Activated naive CD4-positive, alpha-beta T cell (primary cell): ENCODE measurements at places on chromosomes 2 and 18.

GRCh38 chr2:154557906-154558305 lies 140.6 kb upstream of the KCNJ3 start:
- DNase-seq, result no peak

GRCh38 chr18:51133580-51134160 lies 63.8 kb downstream of the MEX3C start:
- DNase-seq, result no peak

GRCh38 chr2:138081225-138082073 lies 117.2 kb downstream of the HNMT start:
- DNase-seq, result no peak

- no peak for DNase-seq
These were observed 1402.0 kb upstream of the PIK3C3 start for GRCh38 chr18:40553029-40553428.

DNA sequence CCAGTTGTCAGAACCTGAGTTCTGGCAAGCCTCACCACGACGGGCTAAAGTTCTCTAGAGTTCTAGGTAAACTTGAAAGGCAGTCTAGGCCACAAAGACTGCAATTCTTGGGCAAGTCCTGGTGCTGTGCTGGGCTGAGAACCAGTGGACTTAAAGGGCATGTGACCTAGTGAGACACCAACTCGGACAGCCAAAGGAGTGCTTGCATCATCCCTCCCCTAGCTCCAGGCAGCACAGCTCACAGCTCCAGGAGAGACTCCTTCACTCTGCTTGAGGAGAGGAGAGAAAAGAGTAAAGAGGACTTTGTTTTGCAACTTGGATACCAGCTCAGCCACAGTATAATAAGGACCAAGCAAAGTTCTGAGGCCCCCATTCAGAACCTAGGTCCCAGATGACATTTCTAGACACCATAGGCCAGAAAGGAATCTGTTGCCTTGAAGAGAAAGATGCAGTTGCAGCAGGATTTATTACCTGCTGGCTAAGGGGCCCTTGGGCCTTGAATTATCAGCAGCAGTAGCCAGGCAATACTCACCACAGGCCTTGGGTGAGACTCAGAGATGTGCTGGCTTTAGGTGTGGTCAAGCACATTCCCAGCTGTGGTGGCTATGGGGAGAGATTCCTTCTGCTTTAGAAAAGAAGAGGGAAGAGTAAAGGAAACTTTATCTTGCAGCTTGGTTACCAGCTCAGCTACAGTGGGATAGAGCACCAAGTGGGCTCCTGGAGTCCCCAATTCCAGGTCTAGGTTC lies 51.8 kb downstream of the UPP2 start:
- DNase-seq, result no peak

DNA sequence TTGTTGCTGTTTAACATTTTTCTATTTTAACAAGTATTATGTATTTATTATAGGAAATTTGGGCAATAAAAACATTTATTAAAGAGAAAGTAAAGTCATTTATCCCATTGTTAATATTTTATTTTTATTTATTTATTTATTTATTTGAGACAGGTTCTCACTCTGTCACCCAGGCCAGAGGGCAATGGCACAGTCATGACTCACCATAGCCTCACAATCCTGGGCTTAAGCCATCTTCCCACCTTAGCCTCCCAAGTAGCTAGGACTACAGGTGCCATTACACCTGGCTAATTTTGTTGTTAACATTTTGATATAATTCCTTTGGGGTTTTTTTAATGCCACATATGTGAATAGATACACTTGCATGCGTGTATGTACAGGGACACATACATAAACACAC lies 165.9 kb upstream of the STON1 start:
- no peak for DNase-seq

DNA sequence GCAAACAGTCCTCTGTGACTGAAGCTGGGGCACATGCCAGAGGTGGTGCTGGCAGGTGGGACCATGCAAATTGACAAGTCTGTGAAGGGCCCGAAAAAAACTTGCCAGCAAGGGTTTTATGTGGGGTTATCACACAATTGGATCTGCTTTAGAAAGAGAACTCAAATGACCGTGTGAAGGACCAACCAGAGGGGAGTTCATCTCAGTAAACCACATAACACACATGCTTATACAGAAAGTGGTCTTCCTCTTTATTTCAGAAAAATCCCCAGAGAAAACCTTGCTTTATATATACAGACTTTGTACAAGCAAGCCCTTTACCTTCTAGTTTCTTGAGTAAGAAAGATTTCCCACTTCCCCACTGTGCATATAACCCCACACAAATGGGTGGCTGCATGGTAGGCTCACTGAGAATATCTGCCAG lies 46.7 kb downstream of the KIDINS220 start:
- no peak for DNase-seq

DNA sequence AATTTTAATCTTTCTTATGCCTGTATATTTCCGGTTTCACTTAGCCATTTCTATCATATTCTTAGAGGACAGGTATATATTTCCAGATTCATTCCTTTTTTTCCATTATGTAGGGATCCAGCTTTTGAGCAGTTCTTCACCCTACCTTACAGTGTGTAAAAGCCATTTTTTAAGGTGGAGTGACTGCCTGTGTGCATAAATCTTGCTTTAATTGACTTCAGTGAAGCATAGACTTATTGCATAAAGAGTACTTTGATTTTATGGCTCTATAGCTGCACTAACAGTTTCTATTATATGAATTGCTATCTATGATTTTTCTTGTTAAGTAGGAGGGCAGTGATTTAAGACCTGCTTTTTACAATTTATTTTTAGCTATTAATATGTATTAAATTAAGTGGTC lies 132.6 kb downstream of the NYAP2 start:
- no peak for DNase-seq

DNA sequence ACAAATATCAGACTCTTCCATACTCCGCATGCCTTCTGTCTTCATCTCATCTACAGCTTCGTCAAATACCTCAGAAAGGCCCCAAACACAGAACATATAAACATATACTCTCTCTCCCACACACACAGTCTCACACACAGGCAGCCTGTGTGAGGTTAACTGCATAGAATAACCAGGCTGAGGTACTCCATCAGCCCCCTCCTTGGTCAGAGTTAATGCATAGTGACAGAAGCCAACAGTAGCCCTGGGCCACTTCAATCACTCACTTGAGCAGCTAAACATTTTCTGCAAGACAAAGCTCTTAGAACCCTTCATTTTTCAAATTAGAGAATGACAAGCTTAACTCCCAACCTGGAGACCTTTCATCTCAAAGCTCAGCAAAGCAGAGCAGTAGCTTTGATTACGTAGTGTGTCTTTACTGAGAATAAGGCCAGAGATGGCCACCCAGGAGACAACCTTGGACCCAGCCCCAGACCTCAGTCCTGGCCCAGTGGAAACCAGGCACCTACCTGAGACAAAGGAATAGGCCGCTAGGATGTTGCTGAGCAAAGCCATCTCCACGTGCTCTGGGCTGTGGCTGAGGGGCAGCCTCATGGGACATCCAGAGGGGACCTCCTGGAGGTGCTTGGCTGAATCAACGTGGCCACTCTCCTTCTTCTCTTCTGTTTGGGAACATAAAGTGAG lies 43.0 kb downstream of the EVA1A start:
- no peak for DNase-seq
